ENCODE measurements at places on chromosomes 6 and 20. TPM values are rescaled to one million over a fixed set of nuclear protein-coding genes. Genes with fewer than 3 reads are reported as not detected.

The CFAP206 gene
- polyA plus RNA-seq = 0.04 TPM

The GSTA3 gene
- not detected for polyA plus RNA-seq

The VIP gene
- not detected for polyA plus RNA-seq

The TP53TG5 gene
- 0.03 TPM for polyA plus RNA-seq

The PRR18 gene
- polyA plus RNA-seq = not detected

The HCRTR2 gene
- polyA plus RNA-seq = not detected

The PRL gene
- not detected for polyA plus RNA-seq

The LINC00237 gene
- not detected for polyA plus RNA-seq

The LY6G5B gene
- polyA plus RNA-seq = 0.60 TPM

The PSMB9 gene
- polyA plus RNA-seq = 81.1 TPM

The PDRG1 gene
- polyA plus RNA-seq = 12.3 TPM

The SS18L1 gene
- polyA plus RNA-seq = 4.9 TPM

The VSX1 gene
- polyA plus RNA-seq = not detected

The SLC44A4 gene
- 252 TPM for polyA plus RNA-seq

The PNLDC1 gene
- not detected for polyA plus RNA-seq

The OR2J3 gene
- polyA plus RNA-seq = not detected

The TXLNB gene
- polyA plus RNA-seq = not detected

The HLA-DPA1 gene
- polyA plus RNA-seq = 49.2 TPM

The C6orf15 gene
- polyA plus RNA-seq = not detected

The MARCKS gene
- 42.5 TPM for polyA plus RNA-seq

The EPHA7 gene
- polyA plus RNA-seq = 1.2 TPM

The SLC17A4 gene
- polyA plus RNA-seq = 8.7 TPM

The SASH1 gene
- 10.2 TPM for polyA plus RNA-seq

The NKX2-2 gene
- polyA plus RNA-seq = 0.23 TPM

The CLPSL2 gene
- not detected for polyA plus RNA-seq

The APOBEC2 gene
- polyA plus RNA-seq = not detected

The DNAAF9 gene
- 1.2 TPM for polyA plus RNA-seq

The OVOL2 gene
- 13.2 TPM for polyA plus RNA-seq

The MUC22 gene
- not detected for polyA plus RNA-seq

The KIAA1586 gene
- 1.4 TPM for polyA plus RNA-seq

The SPATA25 gene
- 1.7 TPM for polyA plus RNA-seq

The ADRM1 gene
- polyA plus RNA-seq = 77.7 TPM

The UBD gene
- 207 TPM for polyA plus RNA-seq

The DNAH8 gene
- not detected for polyA plus RNA-seq

The CLVS2 gene
- polyA plus RNA-seq = not detected

The GPANK1 gene
- 18.3 TPM for polyA plus RNA-seq

The RNF182 gene
- not detected for polyA plus RNA-seq

The RAB22A gene
- 12.6 TPM for polyA plus RNA-seq

The TMX4 gene
- polyA plus RNA-seq = 3.0 TPM

The WFDC12 gene
- polyA plus RNA-seq = 1.2 TPM

The SOD2 gene
- polyA plus RNA-seq = 221 TPM

The BPIFB1 gene
- not detected for polyA plus RNA-seq

The SPATS1 gene
- not detected for polyA plus RNA-seq

The GSTA1 gene
- 19.4 TPM for polyA plus RNA-seq
